ENCODE measurements at places on chromosomes 1 and 21.

- DNase-seq: peak; percentile 42
Observed at GRCh38 chr1:116478621-116479020, 92.2 kb downstream of the CD58 start.

DNA sequence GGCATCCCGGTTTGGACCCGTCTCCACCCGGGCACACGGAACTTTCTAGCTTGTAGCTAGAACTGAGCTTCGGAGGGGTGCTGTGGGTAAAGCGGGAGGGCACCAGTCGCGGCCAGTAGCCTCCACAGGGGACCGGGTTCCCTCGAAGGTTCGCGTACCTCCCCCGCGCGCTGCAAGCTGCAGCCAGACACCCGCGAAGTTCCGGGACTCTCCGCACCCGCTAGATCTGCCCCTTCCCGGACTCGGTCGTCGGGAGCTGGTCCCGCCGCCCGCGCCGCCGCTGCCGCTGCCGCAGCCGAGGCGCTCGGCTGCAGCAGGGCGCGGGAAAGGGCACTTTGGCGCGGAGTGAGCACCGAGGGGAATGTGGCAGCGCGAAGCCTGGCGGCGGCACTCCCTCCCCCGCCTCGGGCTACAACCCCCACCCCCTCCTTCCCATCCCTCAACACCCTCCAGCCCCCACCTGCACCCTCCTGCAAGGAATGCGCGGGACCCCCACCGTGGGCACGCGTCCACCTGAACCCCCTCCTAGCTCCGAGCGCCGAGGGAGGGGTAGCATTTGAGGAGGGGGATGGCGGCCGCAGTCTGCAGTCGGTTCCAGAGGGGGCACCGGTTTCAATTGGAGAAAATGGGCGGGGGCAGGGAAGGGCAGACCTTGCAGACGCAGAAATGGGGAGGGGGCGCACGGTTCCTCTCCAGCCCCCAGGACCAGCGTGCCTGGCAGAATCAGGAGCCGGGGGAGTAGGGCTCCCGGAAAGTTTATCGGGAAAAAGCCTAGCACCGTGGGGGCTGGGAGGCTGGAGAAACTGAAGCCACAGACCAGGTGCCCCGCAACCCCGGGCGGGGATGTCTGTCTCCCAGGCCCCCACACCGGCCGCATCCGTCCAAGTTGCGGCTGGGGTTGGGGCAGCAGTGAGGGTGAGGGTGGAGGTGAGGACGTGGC, 968 bp downstream of the CSMD2 start:
- DNase-seq: peak; percentile 65

GRCh38 chr1:162070094-162070748, 730 bp downstream of the NOS1AP start:
- peak; percentile 83 for DNase-seq

GRCh38 chr1:62240651-62241370, 46.2 kb downstream of the L1TD1 start:
- DNase-seq: no peak

DNA sequence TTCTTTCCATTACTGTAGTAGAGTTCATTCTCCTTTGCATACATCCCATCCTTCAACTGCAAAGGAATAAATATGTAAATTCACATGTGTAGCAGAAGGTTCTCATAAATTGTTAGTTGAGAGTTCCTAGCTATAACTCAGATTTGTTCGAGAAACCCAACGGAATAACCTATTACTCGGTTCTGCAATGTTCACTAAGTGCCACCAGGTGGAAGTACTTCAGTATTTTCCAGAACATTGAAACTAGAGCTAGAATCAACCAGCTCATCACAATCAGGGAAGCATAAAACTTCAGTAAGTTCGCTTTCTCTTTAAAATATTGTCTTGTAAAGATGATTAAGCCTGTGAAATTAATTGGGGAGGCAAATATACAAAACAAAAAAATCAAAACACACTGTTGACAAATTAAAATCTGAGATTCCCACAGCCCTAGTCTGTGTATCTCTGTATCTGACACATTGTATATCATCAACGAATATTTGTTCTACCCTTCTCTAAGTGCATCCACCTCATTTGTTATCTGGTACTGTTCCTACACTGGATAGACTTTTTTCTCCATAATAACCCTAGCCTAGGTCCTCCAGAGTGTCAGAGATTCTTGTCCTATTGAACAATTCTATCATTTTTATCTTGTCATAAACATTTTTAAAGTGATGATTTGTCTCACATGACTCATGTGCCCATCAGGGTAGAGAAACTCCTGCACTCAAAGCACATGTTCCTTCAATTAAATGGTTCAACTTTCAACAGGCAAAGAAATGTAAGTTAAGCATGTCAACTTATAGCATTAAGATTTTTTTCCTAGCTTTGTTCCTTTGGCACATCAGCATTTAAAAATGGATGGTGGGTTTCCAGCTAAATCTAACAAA, 31.9 kb downstream of the MROH9 start:
- peak; percentile 55 for DNase-seq

DNA sequence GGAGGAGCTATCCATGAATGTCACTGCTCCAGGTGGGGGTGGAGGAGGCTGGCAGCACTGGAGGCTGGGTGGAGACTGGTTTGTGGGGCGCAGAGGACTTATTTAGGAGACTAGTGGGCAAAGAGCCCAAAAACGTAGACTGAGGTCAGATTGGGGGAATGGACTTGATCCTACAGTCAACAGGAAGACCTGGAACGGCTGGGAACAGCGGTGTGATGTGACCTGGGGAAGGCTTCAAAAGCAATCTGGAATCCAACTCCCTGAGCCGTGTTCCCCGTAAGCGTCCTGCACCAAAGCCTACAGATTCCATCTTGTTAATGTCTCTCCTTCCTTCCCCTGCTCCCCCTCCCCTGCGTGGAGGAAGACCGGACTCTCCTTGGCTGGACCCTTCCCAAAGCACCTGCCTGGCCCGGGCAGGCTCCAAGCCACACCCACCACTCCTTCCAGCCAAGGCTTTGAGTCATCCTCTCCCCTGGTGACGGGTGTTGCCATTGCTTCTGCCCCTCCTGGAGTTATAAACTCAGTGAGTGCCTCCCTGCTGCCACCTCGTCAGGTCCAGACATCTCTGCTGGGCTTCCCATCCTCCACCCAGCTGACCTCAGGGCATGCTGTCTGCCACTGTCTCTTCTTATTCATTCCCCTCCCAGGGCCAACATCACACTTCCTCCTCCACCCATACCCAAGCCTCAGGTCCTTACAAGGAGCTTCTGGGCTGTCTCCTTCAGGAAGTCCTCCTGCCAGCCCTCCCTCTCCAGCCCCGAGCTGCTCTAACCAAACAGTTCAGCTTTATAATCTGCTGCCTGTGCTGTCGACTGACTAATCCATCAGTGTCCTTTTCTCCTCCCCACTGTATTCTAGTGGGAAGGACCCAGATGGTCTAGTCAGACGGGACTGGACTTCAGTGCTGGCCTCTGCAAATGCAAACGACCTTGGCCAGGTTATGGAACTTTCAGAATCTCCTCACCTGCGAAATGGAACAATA, 1.6 kb upstream of the CLSTN1 start:
- peak; percentile 97 for DNase-seq

- peak; percentile 99 for DNase-seq
Observed at GRCh38 chr1:154972517-154973343, 1.8 kb upstream of the CKS1B start.

Data from mesendoderm (in vitro differentiated cells).